ENCODE measurements at places on chromosomes 7 and 10. TPM values are rescaled to one million over a fixed set of nuclear protein-coding genes. Genes with fewer than 3 reads are reported as not detected.

DNA sequence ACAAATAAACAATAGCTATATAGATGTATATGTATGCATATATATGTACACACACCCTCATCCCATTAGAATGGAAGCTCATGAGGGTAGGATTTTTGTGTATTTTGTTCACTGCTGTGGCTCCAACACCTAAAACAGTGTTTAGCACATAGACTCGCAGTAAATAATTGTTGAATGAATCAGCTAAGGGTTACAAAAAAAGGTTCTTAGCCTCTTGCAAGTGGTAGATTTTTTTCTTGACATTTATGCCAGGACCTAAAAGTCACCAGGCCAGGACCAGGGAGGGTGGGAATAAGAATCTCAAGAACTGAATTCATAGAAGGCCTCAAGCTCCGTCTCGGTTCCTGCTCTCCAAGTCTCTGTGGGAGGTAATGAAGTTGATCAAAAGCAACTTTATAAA lies 82.5 kb upstream of the CAPZA2 start:
- no peak for DNase-seq

DNA sequence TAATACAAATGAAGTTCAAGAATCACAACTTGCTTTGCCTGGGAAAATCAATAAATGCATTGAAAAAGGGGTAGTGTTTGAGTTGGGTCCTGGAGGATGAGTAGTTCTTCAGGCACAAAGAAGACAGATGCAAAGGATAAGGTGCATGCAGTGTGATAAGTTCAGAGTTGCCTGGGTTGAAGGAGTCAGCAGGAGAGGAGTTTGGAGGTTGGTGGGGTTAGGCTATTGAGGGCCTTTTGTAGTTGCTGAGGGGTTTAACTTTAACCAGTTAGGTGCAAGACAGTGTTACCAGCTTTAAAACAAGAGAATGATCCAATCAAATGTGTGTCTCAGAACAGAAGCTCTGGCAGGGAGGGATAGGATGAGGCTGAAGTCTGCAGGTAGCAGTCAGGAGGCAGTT lies 44.3 kb upstream of the GLCCI1 start:
- no peak for DNase-seq

OR2A5 gene
- polyA plus RNA-seq: not detected

- no peak for DNase-seq
Measured at GRCh38 chr10:21257919-21258318, 267.6 kb downstream of the SKIDA1 start.

GRCh38 chr10:61475449-61475873 lies 22.3 kb upstream of the TMEM26 start:
- no peak for DNase-seq

DNA sequence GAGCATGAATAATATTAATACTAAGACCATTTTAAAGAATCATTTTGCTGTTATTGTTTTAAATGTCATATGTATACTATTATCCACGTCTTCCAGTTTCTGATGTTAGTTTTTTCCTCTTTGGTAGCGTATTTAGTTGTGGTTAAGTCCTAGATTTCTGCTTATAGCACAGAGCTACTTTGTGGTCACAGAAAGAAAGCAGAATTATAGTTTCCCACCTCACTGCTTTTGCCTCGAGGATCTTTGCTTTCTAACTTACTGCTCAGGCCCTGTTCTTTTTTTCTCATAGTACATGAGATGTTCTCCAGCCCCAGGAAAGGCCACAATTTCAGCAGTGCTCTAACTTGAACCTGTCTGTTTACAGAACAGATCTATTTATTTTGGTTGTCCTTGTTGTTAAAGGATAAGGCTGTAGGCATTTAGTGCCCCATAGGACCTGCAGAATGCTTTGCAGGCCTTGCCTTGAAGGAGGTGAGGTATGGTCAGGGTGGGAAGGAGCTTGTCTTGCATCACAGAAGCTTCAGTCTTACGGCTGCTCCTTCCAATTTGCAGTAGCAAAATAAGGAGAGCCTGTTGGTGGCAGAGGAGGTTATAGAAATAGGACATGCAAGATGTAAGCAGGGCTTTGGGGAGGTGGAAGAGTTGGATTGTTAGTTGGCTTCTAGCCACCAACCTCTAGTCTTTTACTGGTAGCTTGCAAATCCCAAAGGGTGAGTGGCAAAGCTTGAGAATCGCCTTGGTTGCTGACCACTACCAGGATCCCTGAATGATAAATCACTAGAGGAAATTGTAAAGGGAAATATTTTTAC lies 129.1 kb downstream of the LRRC4 start:
- DNase-seq: no peak

DNA sequence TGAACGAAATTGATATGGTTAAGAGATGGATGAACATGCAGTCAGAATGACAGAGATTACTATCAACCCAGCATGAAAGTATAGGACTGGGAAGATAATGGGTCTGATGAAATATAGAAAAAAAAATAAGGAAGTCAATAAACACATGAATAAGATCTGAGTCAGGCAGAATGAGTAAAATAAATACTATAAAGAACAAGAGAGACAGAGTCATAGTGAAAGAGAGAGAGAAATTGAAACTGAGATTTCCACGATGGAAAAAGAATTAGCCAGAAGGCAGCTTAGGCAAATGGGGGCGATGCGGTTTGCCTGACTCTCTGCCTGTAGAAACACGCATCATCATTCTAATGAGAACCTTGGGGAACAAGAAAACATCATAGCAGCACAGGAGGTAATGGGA lies 26.6 kb downstream of the SEMA3D start:
- DNase-seq: no peak

DNA sequence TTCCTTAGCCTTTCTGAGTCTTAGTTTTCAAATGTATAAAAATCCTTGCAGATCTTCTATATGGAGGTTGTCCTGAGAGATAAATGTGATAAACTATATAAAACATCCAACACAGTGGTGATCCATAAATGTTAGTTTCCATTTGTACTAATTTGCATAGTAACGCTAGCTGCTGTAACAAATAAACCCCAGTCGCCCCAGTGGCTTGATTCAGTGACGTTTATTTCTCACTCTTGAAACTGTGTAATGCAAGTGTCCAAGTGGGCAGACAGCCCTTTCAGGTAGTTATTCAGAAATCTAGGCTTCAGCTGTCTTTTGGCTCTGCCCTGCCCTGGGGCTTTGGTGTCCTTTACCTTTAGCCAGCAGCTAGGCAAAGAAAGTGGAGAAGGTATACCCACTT lies 106.3 kb downstream of the VTI1A start:
- no peak for DNase-seq

GRCh38 chr10:47187592-47187991 lies 112.4 kb upstream of the GDF10 start:
- DNase-seq: no peak

MINDY3 gene
- polyA plus RNA-seq: 4.6 TPM

FXYD4 gene
- not detected for polyA plus RNA-seq

DNA sequence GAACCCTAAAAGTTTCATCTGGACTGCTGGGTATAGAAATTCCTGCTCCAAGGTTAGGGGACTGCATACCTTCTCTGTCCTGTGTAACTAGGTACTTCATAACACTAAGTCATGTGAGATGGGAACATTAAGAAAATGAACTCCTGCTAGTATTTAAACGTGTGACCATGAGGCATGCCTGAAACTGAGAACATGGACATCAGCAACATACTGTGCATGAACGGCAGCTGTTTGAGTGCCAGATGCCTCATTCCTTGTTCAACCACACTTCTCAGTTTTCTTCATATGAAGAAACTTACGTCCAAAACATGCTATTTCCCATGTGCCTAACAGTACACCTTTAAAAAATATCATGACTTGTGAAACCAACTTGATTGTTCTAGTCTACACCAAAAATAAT lies 88.5 kb downstream of the CREM start:
- no peak for DNase-seq

GRCh38 chr10:133122171-133122935 lies 34.6 kb downstream of the ADGRA1 start:
- no peak for DNase-seq

C10orf53 gene
- not detected for polyA plus RNA-seq

DNA sequence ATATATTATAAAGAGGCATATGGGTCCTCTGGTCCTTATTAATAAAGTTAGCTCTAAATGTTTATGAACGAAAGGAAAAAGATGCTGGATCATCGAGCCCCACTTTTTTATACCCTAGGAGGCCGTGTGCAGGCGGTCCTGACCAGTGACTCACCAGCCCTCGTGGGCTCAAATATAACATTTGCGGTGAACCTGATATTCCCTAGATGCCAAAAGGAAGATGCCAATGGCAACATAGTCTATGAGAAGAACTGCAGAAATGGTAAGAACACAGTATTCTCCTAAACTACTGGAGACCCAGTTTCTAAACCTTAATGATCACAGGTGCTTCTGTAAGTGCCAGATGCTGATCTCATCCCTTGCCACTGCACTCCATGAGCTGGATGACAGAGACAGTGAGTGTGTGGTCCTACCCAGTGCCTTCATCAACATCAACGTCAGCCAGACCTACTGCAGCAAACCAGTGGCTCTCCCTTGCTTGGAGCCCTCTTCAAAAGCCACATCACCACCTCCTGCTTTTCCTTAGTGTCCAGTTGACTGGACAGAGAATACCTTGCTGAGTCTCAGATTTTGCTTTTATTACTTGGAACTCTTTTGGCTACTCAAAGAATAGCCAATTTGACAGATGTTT lies 7.6 kb downstream of the GPNMB start:
- no peak for DNase-seq

- no peak for DNase-seq
Measured at GRCh38 chr10:61153771-61154170, 209.8 kb upstream of the RHOBTB1 start.

- DNase-seq: no peak
Measured at GRCh38 chr7:499853-500485, 19.7 kb downstream of the PDGFA start.

DNA sequence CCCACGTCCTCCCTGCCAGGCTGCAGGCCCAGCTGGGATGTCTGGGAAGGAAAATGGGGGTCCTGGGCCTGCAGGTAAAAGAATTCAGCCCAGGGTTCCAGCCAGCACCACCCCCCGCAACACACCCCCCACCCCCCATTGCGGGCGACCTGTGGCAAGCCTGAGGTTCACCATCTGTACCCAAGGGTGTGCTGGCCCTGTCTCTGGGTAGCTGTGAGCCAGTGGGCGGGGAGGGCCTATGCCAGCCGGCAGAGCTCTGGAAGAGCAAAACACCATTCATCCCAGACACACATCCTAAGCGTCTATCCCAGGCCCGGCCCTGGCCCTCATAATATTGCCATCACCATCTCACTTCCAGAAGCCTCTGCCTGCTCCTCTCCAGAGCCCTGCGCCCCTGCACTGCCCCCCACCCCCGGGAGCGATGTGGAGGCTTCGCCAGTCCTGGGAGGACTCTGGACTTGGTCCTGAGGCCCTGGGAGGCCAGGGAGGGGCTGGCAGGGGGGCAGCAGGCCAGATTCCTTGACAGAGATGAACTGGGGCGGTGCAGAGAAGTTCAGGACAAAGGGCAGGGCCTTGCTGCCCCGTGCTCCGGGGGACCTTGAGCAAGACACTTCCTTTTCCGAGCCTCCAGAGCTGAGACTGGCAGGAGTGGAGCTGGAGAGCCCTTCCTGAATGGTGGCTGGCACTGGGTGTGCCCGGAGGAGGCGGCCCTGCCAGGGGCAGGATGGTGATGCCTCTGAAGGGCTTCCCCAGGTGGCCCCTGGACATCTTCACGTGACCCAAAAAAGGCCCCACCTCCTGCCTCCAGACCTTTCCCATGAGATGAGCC lies 8.7 kb upstream of the TTYH3 start:
- DNase-seq: no peak

DNA sequence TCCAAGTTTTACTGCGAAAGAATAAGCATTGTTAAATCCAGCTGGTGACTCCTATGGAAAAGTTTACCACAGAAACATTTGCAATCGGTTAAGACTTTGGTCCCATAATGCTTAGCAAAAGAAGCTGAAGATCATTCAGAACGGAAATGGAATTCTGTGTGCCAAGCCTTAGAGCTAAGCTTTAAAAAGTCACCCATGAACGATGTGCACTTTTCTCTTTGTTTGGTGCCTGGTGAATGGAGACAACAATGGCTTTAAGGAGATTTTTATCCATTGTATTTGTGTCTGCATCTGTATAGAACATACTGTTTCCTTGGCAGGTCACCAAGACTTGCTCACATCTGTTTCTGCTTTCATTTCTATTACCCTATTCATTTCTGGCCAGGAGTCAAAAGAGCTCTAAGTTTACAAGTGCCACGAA lies 26.3 kb upstream of the COL1A2 start:
- no peak for DNase-seq

STEAP4 gene
- not detected for polyA plus RNA-seq

- DNase-seq: no peak
Measured at GRCh38 chr7:21193895-21194294, 234.0 kb upstream of the SP4 start.

DNA sequence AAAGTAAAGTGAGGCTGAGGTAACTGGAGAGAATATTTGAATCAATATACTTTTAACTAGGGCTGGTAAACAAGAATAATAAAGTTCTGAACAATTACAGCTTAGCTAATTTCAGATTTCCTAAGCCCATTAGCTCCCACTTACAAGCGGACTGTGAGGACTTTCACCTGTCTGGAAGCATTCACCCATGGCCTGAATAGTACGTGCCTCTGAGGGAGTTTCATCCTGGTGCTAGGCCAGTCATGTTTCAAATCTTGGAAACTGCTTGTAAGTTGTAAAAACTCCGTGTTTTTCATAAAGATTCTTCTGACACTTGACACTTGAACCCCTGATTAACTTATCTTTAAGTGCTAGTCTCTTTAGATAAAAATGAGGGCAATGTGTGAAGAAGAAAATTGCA lies 975.2 kb upstream of the GHITM start:
- DNase-seq: no peak

GRCh38 chr7:157769086-157769485 lies 432.3 kb downstream of the DNAJB6 start:
- DNase-seq: no peak

TRIM50 gene
- not detected for polyA plus RNA-seq

DNA sequence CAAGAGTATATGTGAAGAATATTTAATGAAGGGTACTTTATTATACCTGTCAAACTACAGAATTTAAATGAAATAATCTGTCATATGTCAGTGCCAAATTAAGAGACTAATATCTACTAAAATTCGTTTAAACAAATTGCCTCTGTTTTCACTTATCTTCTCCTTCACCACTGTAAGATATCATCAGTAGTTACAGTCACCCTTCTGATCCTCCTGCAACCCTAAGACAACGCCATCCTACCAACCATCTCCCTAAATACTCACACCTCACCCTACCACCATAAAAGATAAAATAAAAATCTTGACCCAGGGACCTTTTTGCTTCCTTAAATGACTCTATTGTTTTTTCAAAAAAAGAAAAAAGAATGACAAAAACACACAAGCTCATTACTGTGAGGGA lies 20.8 kb downstream of the EZH2 start:
- DNase-seq: no peak

DNA sequence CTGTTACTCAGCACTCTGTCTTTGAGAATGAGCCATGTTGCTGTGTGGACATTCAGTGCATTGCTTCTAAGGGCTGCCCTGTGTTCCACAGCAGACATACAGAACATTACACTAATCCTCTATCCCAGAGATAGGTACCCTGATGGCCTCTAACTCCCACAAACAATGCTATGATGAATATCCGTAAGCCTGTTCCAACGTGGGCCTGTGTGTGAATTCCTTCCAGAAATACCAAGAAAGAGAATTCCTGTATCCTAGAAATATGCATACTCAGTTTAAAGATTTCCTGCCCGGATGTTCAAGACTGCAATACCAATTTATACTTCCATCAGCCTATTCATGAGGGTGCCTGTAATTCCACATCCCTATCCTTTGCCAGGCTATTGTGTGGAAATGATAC lies 21.3 kb upstream of the ST8SIA6 start:
- no peak for DNase-seq

SH2D4B gene
- not detected for polyA plus RNA-seq

- no peak for DNase-seq
Measured at GRCh38 chr10:505419-505818, 184.0 kb downstream of the DIP2C start.

KCP gene
- not detected for polyA plus RNA-seq

Data from CD8-positive, alpha-beta memory T cell (primary cell).